ENCODE measurements at places on chromosomes 1 and 21. TPM values are rescaled to one million over a fixed set of nuclear protein-coding genes. Genes with fewer than 3 reads are reported as not detected.

GRCh38 chr1:48644190-48644900 is 132.3 kb downstream of the BEND5 start:
- no peak for DNase-seq
- no peak overlapping the region for H3K4me3 ChIP-seq
- no peaks in the 10 kb centered on the region for H3K4me1 ChIP-seq
- no peaks in the 10 kb centered on the region for H3K27me3 ChIP-seq

AADACL4 gene
- total RNA-seq = not detected

SESN2 gene
- total RNA-seq = 27.5 TPM

FMO4 gene
- total RNA-seq = 6.7 TPM

- H3K4me3 ChIP-seq = no peak overlapping the region
- no peaks in the 10 kb centered on the region for H3K36me3 ChIP-seq
- peak overlapping the region; percentile 60 for H3K27ac ChIP-seq
- peaks cover 10% of the 10 kb centered on the region for H3K4me1 ChIP-seq
- DNase-seq = no peak
Observed at GRCh38 chr1:116311756-116312680, 61.0 kb upstream of the ATP1A1 start.

CTPS1 gene
- total RNA-seq = 8.9 TPM

GRCh38 chr1:32336963-32337675 is 1.1 kb upstream of the MARCKSL1 start:
- H3K27ac ChIP-seq = no peak overlapping the region
- H3K36me3 ChIP-seq = no peaks in the 10 kb centered on the region
- no peaks in the 10 kb centered on the region for H3K27me3 ChIP-seq
- no peak for DNase-seq
- no peak overlapping the region for H3K4me3 ChIP-seq

GCSAML gene
- 1.2 TPM for total RNA-seq
